NCI-H1694 treated with DMSO at 0.1 percent for 48 hours (cell line): ENCODE measurements at places on chromosomes 6 and 20.

DNA sequence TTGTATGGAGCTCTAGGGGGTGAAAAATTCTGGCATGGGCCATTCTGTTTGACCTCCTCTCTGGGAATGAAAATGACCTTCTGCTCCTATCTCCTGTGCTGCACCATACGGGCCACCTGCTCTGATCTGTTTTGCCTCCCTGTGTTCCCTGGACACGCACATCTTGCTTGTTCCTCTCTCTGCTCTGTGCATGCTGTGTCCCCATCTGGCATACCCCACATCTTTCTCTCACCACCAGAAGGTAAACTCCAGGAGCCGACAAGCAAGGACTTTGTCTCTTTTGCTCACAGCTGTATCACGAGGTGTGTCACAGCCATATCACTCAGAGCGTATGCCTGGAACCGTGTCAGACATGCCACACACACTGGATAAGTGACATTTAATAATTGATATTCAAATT is 208.4 kb upstream of the DTNBP1 start:
- DNase-seq: peak; percentile 65

- peak; percentile 47 for DNase-seq
Observed at GRCh38 chr6:99434702-99435530, 9.8 kb upstream of the PNISR start.

DNA sequence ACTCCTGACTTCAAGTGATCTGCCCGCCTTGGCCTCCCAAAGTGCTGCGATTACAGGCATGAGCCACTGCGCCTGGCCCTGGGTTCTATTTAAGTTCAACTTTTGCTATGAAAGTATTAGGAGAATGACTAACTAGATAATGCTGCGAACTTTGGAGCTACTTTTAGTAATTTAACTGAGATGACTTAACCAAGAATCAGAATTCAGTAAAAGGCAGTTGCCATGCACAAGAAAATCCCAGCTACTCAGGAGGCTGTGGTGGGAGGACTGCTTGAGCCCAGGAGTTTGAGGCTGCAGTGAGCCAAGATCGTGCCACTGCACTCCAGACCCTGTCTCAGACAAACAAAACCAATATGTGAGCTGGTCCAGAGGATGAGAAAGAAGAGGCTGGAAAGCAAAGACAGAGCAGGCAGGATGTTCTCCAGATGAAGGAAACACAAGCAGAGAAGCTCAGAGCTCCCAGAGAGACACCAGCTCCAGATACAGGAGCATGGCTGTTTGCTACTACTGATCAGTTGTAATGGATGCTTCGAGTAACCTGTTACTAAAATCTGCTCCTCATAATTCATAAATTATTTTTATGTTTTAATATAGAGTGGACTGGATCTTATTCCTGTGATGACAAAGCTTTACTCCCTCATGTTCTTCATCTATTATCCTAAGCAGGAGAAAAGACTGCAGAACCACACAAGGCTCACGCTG is 23.9 kb downstream of the ZNF217 start:
- no peak for DNase-seq

- no peak for DNase-seq
Observed at GRCh38 chr6:87282743-87283142, 39.6 kb upstream of the SMIM8 start.

GRCh38 chr6:149136273-149136912 is 181.1 kb upstream of the TAB2 start:
- DNase-seq: no peak

DNA sequence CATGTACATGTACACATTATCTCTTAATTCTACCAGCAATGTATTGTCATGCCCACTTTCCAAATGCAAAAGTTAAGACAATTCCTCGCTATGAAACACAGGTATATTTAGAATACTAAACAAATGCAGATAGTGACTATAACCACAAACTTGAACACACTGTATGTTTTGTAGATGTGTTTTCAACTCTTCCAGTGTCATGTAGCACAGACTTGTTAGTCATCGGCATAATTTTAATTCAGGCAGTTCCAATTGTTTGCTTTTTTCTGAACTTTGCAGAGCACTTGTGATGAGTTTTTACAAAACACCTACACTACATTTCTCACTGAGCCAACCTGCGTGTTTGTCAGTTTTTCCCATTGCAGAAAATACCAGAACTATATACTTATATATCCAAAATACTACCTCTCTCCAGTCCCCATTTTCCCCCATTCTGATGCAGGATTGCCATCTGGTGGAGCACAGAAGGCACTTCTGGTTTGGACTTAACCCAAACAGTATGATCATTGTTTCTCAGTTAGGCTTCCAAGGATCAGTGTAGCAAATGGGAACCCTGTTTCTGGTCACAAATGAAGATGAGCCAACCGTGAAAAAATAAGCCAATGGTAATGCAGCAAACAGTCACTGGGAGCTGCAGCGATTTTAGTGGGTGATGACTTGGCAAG is 143.4 kb downstream of the ADGRB3 start:
- DNase-seq: peak; percentile 88

DNA sequence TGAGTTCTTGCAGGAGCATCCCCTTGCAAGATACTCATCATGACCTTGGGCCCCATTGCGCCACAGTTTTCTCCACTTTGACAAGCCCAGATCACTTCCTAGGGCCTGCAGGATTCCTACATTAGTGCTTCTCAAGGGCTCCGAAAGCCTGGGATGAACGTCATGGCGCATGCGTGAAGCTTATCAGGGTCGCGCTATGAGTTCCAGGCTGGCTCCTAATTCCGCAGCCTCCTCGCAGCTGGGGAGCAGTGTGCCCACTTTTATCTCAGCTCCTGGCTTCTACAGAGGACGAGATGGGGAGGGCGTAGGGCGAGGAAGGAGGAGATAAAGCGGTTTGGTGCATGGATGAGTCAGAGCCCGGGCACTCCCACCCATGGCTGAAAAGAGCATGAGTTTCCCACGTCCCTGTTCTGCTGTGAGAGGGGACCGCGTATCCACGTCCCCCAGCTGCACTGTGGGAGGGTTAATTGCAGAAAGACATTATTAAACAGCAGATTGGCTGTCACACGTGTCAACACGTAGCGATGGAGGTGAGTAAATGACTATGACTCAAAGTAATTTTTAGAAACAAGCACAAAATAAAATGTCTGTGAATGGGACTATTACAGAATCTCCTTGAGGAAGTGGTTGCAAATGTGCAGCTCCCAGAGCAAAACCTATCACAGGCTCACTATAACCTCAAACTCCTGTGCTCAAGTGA is 72.9 kb upstream of the DSP start:
- no peak for DNase-seq

- no peak for DNase-seq
Observed at GRCh38 chr6:138651491-138651890, 122.1 kb upstream of the CCDC28A start.

GRCh38 chr6:30611150-30611855 is 5.7 kb downstream of the PPP1R10 start:
- no peak for DNase-seq
